T-cell (primary cell): ENCODE measurements at places on chromosomes 7 and 10.
A peak's percentile ranks its signal among the peaks of the same experiment; 100 is the strongest.

- peak; percentile 66 for DNase-seq
These were observed 96.6 kb downstream of the FAM53B start for GRCh38 chr10:124647421-124648130.

DNA sequence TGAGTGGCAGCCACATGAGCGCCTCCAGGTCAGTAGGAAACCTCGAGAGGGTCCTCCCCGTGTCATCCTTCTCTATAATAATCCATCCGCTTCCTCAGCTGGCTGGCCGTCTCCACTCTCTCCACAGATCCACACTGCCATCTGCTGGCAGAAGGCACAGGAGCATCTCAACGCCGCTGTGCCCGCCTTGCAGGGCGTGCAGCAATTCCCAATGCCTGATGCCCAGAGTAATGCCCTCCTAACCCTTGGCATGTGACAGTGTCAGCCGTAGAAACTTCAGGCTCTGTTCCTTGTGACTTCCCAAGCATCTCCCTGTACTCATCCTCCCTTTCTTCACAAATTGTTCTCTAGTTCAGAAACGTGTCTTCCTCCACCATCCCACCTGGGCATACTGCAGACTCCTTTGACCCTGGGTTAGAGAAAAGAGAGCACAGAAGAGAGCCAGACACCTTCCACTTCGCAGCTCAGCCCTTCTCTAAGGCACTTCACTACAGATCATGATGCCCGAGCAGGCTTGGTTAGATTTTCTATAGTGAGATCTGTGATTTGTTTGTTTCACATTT lies 70.8 kb downstream of the XPNPEP1 start:
- peak; percentile 73 for DNase-seq

GRCh38 chr10:124665980-124666379 lies 78.2 kb downstream of the FAM53B start:
- DNase-seq: no peak

DNA sequence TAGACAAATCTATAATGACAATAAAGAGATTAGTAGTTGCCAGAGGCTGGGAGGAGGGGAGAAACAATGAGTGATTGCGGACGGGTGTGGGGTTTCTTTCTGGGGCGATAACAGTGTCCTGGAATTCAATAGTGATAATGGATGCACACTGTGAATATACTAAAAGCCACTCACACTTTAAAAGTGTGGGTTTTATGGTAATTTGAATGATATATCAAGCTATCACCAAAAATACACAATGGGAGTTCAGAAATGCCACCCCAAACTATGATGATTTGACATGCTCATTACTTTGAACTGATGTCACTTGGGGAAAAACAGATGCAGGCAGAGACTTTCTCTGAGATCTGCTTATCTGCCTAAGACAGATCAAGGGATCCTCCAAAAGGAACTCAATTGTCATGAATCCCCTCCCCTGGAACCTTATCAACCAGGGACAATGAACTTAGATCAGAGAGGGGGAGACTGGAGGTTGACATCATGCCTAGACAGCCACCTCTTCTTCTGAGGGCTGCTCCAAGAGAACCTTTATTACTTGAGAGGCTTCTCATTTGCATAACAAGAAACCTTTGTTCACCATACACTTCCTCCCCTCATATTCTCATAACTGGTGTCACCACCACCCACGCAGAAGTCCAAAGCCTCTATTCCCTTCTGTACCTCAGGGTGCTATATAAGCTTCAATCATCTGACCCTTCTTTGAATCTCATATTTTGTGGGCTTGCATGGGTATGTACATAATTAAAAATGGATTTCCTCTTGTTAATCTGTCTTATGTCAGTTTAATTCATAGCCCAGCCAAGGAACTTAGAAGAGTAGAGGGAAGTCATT lies 14.8 kb upstream of the ZC3HAV1 start:
- no peak for DNase-seq

GRCh38 chr7:128359939-128360338 lies 1.6 kb downstream of the PRRT4 start:
- no peak for DNase-seq

GRCh38 chr7:100687751-100688300 lies 6.2 kb downstream of the GIGYF1 start:
- DNase-seq: no peak

GRCh38 chr7:18210377-18210776 lies 182.7 kb upstream of the PRPS1L1 start:
- no peak for DNase-seq

- DNase-seq: no peak
These were observed 8.7 kb upstream of the DPYSL4 start for GRCh38 chr10:132178046-132178445.

DNA sequence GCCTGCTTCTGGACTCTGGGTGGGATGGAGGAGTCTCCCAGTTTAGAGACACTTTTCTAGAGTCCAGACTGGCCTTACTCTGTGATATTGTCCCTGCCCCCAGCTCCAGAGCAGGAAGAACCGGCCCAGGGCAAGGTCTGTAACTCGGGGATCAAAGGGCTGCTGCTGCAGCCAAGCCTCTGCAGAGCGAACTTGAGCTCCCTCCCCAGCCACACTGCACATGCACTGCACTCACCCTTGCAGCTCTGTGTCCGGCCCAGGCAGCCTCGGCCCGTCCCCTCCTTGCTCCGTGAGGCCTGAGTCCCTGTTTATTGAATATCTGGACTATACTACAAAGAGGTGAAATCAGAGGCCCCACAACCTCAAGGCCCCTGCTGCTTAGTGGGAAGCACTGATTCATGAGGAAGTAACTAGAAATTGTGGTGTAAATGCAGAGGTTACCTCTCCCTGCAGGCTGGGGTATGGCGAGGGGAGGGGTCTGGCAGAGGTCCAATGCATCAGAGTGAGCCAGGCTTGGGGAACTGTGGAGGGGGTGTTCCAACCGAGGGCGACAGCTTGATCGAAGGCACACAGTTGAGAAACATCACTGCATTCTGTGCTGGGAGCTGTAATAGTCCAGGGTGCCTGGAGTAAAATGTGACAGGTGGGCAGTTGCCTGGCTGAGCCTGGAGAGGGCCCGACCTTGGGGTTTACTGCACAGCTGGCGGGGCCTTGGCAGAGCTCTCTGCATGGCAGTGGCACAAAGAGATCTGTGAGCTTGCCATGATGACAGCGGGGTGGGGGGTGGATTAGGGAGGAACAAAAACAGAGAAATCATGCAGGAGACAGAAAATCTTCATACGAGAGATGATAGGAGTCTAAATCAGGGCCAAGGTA lies 49.1 kb downstream of the AOC1 start:
- no peak for DNase-seq

- no peak for DNase-seq
These were observed 238.1 kb upstream of the CSTF2T start for GRCh38 chr10:51937308-51938140.

DNA sequence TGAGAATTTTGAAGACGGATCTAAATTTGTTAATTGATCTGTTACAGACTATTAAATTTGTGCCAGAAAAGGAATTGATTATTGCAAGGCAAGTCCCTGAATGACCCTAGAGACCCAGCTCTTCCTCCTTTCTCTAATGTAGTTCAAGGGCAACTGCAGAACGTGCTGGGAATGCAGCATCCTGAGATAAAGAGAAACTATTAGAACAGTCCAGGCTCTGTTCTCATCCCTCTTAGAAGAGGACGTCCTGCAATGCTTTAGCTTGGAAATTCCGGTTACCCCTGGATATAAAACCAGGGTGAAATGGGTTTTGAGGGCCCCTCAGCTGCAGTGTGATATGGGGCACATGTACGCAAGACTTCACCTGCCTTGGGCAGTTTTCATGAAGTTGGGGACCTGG lies 67.3 kb downstream of the PTN start:
- no peak for DNase-seq

DNA sequence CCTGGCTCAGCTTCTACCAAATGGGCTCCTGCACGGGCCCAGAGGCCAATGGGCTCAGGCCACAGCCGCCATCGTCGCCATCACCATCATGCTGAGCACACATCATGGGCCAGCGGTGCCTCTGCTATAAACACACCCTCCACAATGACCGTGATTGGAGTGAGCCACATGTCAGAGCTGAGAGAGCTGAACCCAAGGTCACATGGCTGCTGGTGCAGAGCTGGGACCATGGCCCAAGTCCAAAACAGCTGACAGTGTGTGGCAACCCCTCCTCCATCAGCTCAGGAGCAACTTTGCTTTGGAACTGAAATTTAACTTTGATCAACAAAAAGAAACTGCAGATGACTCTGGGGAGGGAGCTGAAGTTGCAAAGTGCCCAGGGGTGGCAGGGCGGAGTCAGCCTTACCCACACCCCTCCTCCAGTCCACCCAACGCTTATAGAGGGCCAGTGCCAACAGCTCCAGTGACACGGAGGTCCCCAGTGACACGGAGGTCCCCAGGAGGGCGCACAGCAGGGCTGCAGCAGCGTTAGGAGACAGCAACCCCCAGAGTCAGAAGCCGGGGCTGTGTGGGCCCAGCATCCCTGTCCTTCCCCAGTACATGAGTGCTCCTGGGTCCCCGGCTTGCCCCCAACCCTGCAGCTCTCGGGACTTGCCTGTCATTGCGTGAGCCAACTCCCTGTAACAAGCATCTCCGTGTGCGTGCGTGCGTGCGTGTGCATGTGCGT lies 249.6 kb downstream of the ELFN1 start:
- DNase-seq: no peak

DNA sequence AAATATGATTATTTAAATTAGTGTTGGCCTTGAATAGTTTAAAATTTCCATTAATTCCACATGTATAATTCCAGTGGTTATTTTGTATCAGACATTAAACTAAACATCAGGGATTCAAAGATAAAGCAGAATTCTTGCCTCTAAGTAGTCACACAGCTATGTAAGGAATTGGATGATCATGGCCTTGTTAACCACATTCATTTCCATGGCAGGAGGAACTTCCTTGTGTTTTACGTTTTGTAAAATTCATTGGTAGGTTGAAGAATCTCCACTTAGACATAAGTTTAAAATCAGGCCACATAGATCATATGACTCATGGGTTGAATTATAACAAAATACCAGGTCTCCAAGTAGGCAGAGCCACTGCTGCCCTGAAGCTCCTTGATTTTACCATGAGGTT lies 289.7 kb downstream of the PLXDC2 start:
- DNase-seq: no peak

DNA sequence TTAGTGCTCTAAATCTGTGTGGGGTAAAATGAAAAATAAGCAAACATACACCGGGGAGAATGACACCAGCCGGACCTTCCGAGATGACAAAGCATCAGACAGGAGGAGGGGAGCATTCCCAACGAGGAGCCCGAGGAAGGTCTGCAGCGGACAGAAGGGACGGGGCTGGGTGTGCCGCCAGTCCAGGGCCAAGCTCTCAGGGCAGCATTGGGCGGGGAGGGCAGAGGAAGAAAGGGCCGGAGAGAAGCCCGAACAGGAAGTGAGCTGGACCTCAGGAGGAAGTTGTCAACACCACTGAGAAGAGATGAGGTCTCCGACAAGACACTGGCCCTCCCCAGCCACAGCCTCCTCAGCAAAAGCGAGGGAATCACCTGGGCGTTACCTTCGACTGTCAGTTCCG lies 182.6 kb upstream of the RNF32 start:
- DNase-seq: no peak

DNA sequence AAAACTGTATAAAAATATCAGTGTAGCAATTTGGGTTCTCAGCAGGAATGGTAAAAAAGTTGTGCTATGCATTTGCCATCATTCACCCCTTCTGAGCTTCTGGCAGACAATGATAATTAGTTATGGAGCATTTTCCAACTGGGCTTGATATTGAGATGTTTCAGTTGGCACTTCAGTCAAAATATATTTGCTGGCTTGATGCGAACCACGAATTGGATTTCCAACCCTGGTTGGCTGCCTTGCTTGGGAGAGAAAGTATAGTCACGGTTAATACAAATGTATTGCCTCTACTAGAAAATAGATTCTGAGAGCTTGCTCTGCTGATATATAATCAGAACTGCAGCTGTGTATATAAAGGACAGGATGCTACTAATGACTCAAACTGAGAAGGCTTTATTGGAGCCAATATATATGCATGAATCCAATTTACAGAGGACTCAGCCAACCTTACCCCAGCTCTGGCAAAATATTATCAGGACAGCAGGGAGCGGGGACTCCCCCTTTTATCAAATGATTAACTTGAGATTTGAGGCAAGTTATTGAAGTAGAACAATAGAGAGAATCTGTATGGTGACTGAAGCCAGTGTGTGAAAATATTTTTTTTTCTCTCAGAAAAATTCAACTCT lies 219.8 kb upstream of the SMIM30 start:
- no peak for DNase-seq

GRCh38 chr7:64308016-64308270 lies 5.8 kb upstream of the ZNF736 start:
- no peak for DNase-seq

GRCh38 chr10:30831426-30831825 lies 200.2 kb downstream of the ZNF438 start:
- DNase-seq: no peak
